ENCODE measurements at places on chromosomes 16 and 17.

DNA sequence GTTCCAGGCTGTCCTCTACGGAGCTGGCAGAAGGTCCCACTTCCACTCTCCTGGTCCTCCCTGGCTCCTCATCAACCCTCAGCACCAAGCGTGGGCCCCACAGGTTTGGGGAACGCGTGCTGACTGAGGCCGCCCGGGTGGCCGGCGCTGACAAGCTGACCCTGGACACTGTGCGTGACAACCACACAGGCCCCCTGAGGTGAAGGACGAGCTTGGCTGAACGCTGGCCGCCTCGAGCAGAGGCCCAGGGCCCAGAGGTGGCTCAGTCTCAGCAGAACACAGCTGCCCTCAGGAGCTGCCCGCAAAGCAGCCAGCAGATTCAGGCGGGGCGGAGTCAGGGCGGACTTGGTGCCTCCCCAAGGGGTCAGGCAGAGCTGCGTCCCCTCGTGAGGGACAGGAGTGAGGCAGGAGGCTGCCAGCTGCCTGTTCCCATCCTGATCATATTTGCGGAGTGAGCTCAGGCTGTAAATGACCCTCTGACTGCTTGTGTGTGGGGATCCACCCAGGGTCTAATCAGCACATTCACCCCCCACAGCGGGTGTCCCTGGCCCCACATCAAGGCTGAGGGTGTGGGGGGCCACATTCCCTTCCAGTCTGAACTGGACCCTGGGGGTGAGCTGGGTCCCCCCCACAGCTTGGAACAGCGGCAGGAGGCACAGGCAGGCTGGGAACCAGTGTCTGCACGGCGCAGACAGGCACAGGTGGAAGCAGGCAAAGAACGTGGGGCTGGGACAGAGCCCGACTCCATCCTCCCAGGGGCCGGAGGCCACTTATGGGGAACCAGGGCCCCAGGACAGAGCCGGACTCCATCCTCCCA, 105.1 kb upstream of the METRNL start:
- DNase-seq = no peak

GRCh38 chr17:64658931-64659330, 3.2 kb downstream of the SMURF2 start:
- DNase-seq = no peak

GRCh38 chr17:36544044-36544306, 744 bp upstream of the GGNBP2 start:
- peak; percentile 41 for DNase-seq

DNA sequence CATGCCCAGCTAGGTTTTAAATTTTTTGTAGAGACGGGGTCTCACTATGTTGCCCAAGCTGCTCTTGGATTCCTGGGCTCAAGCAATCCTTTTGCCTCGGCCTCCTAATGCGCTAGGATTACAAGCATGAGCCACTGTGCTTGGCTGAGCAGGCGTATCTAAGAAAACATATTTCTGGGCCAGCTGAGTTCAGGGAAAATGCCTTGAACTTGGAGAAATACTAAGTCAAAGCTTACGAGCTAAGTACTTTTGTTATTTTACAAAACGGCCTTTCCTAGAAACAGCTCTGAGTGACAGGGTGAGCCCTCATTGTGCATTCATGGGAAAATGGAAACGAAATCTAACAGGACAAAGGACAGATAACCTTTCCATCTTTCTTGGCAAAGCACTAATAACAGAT, 24.7 kb downstream of the DNAI2 start:
- no peak for DNase-seq

- no peak for DNase-seq
Observed at GRCh38 chr16:31569360-31569717, 41.6 kb downstream of the AHSP start.

DNA sequence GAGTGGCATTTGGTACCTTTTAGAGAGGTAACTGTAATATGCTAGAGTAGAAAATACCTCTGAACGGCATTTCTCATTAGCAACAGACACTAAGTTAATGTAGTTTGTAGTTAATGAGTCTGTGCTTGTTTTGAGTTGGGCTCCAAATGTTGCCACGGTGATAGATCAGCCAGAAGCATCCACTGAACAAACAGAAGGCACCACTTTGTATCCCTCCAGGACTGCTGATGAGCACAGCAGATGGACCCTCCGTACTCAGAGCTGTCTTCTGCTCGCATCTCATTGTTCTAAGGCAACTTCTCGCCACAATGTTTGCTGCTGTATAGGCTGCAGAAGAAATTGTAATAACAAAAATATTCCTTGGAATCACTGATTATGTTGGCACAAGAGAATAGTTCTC, 56.1 kb downstream of the TNRC6C start:
- no peak for DNase-seq

- DNase-seq = peak; percentile 71
Observed at GRCh38 chr17:57296231-57296630, 39.9 kb downstream of the MSI2 start.

DNA sequence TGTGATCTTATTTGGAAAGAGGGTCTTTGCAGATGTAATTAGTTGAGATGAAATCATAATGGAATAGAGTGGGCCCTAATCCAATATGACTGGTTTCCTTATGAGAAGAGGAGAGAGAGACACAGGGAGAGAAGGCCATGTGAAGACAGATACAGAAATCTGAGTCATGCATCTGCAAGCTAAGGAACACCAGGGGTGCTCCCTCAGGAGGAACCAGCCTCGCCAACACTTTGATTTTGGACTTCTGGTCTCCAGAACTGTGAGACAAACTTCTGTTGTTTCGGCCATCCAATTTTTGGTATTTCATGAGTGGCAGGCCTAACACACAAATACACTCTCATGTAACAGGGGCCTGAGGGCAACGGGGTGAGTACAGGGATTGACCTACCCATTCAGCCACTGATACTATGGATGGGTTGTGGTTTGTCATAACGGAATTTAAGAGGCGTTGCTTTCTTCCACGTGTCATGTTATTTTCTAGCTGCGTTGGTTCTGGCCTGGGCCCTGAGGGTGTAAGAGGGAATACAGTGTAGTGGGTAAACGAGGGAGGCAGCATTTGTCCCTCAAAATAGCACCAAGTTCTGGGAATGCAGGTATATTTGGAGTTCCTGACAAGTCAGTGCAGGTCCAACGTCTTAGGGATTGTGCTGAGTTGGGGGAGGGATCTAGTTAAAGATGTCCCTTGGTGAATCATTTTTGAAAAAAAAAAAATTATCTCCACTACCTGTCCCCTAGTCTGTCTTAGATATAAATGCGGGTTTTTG, 17.7 kb downstream of the PLCG2 start:
- no peak for DNase-seq

DNA sequence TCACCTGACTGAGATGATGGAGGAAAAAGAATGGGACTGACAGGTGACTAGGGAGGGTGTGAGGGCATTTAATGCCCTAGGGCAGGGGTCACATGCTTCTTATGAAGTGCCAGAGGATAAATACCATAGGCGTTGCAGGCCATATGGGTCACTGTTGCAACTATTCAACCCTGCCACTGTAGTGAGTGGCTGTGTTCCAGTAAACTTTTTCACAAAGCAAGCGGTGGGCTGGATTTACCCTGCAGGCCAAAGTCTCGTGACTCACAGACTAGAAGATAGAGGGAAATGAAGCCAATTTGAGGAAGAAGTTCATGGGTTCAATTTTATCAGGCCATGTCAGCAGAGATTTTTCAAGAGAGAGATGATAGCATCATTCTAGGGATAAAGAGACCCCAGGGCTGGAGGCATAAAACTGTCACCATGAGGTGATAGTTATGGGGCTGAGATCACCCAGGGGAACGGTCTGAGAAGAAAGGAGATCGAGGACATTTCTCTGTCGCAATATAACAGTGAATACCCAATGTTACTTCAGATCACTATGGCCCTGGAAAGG, 8.6 kb downstream of the ARHGAP17 start:
- DNase-seq = no peak

GRCh38 chr17:80243526-80244433, 16.9 kb upstream of the RNF213 start:
- DNase-seq = no peak

DNA sequence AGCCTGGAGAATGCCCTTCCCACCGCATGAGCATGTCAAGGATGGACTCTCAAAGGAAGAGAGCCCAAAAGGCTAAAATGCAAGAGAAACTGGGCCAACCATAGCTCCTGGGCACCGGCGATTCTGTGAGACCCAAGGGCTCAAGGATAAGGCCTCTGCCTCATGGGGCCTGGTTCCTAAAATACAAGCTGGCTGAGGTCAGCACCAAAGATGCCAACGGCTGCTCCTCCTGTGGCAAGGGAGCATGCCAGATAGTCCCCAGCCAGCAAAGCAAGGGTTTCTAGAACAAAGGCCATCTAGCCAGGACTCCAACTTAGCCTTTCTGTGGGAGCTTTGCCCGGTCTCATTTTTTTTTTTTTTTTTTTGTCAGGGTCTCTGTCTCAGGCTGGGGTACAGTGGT, 20.1 kb downstream of the GPRC5B start:
- DNase-seq = no peak

DNA sequence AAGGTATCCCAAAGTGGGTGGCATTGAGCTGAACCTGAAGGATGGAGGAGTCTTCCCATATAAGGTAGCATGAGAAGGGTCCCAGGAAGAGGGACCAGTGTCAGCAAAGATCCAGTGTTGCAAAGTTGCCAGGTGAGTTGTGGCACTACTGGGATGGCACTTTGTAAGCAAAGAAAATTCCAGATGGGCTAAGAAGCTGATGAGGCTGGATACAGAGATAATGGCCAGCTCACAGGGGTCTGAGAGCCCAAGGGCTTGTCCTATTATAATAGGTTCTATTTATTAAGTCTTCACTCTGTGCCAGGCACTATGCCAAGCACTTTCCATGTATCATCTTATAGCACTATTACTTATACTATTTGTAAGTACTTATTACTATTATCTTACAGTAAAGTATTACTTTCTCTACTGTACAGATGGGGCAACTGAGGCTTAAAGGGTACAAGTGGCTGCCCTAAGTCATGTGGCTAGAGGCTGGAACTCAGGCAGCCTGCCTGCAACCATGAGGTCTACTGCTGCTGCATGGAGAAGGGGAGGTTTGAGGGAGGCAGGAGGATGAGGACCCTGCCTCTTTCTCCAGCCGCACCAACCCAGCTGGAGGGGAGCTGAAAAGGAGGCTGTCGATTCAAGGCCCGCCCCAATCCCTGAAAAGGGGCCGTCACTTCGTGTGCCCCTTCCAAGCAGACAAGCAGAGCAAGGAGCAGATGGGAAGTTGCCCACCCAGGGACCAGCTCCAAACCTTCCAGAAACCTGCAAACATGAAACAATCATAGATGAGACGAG, 86.5 kb downstream of the C16orf78 start:
- DNase-seq = no peak

DNA sequence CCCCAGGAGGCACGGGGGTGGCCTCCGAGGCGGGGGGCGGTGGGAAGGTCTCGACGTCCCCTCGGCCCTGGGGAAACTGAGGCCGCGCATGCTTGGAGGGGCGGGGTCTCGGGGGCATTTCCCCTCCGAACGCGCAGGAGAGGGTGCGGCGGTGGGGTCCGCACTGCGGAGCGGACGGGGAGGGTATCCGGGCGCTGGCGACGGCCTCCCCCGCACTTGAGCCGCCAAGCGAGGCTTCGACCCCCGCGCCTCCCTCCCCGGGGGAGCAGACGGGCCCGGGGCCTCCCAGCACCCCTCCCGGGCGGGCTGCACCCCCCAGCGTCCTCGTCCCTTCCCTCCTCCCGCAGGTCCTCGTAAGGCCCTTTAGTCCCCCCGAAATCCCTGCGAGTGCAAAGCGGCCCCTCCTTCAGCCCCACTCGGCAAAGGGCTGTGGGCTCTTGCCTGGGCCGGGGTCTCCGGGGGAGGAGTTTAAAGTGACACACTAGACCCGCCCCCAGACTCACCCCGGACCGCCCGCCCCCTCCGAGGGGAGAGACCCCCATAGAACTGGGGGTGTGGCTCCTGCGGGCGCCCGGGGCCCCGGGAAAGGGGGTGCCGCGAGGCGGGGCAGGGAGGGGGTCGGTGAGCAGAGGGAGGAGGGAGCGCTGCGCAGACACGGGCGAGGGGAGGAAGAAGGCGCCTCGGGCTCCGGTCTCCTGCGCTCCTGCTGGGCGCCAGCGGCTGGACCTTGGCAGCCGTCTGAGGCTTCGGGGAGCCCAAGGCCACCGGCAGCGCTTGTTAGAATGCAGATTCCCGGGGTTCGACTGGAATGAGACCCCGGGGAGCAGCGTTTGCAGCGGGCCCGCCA, 632 bp downstream of the BAIAP3 start:
- DNase-seq = no peak

DNA sequence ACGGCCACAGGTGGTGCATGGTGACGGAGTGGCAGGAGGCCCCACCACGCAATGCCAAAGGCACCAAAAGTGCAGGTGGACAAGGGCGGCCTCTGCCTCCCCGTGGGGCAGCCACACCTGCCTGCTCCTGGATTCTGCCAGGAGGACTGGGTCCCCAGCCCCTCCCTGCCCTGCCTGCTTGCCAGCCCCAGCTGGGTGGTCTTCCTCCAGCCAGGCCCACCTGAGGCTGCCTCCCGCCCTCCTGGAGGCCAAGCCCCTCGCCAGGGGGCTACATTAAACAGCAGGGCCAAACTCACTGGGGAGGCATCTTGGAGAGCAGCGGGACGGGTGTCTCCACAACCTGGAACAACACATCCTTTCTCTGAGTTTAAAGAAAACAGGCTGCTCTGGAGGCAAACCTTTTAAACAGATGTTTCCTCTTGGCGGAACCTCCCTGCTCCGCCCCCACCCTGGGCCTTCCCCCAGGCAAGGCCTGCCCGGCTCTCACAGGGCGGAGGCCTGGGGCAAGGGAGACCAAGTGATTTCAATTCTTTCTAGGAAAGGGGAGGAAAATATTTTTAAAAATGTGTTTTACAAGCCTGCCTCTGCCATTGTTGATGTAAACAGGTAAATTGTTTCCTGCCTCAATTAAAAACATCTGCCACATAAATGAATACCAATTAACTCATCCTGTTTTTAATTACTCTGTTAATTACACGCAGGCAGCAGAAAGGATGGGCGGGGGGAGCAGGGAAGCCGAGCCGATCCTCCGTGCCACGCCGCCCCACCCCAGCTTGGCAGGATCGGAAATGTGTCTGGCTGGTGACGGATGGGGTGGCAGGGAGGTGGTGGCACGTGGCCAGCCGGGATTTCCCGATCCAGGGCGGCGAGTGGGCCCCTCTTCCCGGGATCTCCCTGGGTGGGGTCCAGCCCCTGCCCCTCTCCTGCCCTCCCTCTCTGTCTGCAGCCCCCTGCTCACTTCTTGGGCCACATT, 54.4 kb upstream of the PABPN1L start:
- no peak for DNase-seq

DNA sequence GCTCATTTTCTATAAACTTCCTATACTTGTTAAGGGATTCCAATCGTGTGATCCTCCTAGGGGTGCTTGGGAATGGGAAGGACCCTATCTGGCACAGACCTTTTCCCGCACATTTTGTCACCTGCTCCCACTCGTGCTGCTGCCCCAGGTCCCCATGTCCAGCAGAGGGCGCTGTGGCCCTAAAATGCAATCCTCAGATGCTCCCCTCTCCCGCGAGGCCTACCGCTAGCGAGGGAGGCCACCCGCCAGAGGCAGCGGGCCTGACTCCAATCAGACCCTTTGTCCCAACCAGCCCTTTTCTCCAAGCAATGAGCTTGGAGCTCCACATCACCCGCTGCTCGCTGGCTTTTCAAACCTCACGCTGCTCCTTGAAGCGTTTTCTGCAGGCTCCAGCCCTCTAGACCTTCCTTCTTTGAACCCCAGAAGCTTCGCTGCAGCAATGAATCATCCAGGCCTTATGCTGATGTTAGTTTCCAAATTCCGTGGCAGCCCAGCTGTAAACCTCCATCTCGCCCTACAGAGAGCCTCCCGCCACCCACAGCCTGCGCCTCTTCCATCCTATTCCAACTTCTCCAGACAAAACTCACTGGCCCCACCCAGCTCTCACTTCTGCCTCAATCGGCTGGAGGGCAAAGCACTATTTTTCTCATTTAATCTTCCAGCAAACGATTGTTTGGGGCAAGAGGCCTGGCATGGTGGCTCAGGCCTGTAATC, 23.6 kb upstream of the FZD2 start:
- DNase-seq = peak; percentile 70
